ENCODE measurements at places on chromosomes 7 and 10. TPM values are rescaled to one million over a fixed set of nuclear protein-coding genes. Genes with fewer than 3 reads are reported as not detected.

DNA sequence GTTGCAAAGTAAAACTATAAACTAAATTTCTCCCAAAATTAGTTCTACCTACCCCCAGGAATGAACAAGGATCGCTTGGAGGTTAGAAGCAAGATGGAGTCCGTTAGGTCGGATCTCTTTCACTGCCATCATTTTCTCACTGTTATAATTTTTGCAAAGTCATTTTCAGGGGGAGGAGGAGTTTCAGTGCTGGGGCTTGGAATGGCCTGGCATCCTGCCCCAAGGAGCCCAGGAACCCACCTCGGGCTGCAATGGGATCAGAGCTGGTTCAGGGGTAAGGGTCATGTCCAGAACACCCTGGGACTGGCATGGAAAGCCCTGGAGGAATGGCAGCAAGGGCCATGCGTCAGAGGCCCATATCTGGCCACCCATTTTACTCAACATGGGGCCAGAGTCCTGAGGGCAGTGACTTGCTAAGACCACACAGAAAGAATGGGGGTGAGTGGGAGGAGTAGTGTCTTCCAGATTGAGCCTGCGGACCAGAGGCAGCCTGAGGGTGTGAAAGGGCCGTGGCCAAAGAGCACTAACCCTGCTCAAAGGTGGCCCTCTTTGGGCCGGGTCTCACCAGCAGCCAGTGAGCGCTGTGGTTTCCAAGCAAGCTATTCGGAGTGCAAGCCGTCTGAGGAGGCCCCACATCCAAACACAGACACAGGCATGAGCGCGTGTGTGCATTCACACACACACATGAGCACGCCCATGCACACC lies 31.8 kb downstream of the GPRIN2 start:
- DNase-seq: peak; percentile 31

- no peak for DNase-seq
Measured at GRCh38 chr7:114922026-114922651, at the start of gene MDFIC. TSS of gene MDFIC (plus strand) at chr7:114922094. CDS start at chr7:114923034, 940 bp downstream.

- no peak for DNase-seq
Measured at GRCh38 chr7:77796960-77797359, 1.3 kb downstream of the TMEM60 start.

- DNase-seq: no peak
Measured at GRCh38 chr10:91576096-91576545, 56.8 kb downstream of the PPP1R3C start.

DNA sequence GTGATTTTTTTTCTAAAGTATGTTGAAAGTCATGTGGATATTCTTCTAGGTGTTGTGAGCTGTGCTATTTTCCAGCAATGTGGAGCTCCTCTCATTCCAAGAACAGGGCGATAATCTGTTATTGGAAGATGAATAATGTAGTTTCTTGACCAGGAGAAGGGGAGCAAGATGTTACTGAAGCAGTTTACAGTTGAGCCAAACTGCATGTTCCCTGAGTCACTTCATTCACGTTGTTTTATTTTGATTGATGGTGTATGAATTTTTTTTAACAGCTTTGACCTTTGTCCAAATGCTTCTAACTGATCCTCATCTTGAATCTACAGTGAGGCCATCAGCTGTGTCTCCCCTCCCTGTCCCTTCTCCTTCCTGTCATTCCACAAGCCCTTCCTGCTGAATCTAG lies 277.1 kb upstream of the KLF6 start:
- no peak for DNase-seq

- no peak for DNase-seq
Measured at GRCh38 chr7:12731775-12732174, 44.3 kb downstream of the ARL4A start.

DNA sequence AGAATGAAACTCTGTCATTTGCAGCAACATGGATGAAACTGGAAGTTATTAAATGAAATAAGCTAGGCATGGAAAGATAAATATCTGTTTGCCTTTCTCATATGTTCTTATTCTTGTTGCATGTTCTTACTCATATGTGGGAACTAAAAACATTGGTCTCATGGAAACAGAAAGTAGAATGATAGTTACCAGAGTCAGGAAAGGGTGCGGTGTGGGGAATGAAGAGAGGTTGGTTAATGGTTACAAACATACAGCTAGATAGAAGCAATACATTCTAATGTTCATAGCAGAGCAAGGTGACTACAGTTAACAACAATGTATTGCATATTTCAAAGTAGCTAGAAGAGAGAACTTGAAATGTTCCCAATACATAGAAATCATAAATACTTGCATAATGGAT lies 105.1 kb downstream of the FAM107B start:
- DNase-seq: no peak

- DNase-seq: no peak
Measured at GRCh38 chr10:531541-531940, 157.9 kb downstream of the DIP2C start.

- DNase-seq: no peak
Measured at GRCh38 chr7:35729061-35729783, 34.3 kb upstream of the HERPUD2 start.

- no peak for DNase-seq
Measured at GRCh38 chr10:46267132-46267985, 19.4 kb upstream of the ANTXRL start.

DNA sequence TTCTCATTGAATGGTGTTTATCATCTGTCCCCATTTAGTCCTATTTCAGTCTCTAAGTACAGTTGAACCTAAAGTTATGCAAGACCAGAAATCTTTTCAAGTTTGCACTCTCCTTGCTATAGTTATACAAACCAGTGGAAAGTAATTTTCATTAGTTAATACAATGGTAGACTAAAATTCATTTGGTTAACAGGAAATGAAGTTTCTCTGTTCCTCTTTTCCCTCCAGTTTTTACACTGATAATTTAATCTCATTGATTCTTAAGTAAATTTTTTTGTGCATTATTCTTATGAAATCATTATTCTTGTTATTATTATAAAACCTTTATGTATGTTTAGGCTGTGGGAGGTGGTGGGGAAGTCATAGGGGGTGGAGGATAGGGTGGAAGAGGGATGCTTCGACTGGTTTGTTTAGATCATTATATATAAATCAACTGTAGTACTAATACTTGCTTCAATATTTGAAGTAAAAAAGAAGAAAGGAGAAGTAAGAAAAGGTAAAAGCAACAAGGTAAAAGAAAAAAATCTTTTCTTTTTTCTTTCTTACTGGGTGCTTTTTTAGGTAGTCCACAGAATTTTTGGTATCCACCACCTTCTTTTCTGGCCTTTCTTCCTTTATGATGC lies 104.1 kb downstream of the GPR85 start:
- DNase-seq: no peak

- no peak for DNase-seq
Measured at GRCh38 chr10:80155696-80156215, 23.2 kb downstream of the PLAC9 start.

DNA sequence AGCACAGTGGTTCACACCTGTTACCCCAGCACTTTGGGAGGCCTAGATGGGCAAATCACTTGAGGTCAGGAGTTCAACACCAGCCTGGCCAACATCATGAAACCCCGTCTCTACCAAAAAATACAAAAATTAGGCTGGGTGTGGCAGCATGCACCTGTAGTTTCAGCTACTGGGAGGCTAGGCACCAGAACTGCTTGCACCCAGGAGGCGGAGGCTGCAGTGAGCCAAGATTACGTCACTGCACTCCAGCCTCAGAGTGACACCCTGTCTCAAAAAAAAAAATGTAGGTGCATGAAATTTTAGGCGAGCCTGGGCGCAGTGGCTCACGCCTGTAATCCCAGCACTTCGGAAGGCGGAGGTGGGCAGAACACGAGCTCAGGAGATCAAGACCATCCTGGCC lies 9.6 kb downstream of the BCL7B start:
- DNase-seq: no peak

DNA sequence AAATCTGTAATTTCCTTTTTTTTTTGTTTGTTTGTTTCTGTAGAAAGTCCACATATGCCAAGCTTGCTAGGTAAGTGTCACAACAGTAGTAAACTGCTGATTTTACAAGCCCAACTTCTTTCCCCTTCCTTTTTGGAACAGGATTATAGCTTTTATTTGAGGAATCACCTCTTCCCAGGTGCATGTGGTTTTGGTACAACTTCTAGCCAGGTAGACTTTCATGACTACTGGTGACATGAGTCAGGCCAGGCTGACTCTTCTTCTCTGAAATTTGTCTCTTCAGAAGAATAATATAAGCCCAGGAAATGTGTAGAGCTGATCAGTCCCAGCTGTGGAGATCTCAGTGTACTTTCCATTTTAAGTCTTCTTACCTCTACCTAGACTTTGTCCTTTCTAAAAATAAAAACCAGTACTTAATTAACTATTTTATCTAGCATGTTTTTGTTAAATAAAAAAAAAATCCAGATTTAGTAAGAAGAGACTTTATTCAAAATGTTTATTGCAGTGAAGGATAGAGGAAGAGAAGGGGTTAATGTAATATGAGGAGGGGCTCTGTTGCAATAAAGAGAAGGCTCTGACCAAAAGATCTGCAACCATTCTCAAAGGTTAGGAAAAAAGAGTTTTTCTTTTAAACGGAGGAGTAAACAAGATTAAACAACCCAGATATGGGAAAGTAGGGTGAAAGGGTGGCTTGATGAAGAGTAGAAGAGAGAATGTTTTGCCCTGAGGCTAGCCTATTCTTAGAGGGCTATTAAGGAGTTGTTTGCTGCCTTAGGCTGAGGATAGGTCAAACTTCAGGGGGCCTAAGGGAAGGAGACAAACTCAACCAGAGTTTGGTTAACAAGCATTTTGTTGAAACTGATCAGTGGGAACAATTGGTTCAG lies 664.2 kb downstream of the SORCS1 start:
- DNase-seq: no peak

DNA sequence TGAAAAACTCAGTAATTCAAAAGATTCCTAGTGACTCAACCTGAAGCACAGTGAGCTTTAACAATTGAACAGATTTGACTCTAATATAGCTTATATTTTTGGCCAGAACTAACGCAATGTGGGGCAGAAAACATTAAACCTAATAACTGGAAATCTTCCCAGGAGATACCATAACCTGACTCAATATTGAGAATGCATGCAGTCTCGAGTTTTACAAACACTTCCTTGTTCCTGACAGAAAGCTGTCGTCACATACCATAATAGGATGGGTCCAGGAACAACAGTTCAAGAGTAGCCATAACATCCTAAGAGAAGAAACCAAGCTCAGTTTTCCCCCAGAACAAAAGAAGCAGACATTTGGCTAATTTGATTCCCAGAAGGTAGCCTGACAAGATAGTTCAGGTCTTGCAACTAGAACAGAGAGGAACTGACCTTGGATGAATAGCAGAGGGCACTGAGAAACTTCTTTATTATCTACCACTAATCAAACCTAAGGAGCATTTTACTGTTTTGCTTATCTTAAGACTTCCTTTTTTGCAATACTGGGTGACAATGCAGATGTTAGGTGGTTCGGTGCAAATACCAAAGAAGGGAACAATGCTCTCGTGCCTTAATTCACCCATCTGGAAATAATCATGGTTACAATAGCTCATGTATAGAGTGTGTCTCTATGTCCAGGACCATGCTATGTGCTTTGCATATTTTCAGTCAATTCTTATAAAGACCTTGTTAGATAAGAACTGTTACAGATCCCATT lies 38.6 kb upstream of the ACSL5 start:
- no peak for DNase-seq

- DNase-seq: no peak
Measured at GRCh38 chr10:50512743-50513416, 110.9 kb downstream of the SGMS1 start.

GRCh38 chr10:125592897-125593296 lies 90.1 kb downstream of the TEX36 start:
- no peak for DNase-seq

DNA sequence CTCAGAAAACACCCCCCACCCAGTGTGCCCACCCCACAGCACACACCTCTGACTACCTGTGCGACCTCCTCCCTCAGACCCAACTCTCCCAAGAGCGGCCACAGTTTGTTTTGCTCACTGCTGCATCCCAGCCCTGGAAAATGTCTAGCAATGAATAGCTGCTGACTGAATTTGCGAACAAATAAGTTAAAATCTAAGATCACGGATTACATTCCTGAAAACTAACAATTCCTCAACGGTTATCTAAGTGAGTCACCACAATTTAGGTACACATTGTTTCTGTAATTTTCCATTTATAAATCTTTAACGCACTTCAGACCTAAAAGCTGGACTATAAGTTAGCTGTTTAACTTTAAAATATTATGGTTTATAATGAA lies 235.2 kb downstream of the ZMYND11 start:
- no peak for DNase-seq

The GALNT17 gene
- polyA plus RNA-seq: not detected

The ZPBP gene
- not detected for polyA plus RNA-seq

The UPK3BL2 gene
- polyA plus RNA-seq: 6.1 TPM

The EPHA1 gene
- not detected for polyA plus RNA-seq

The CTBP2 gene
- polyA plus RNA-seq: 49.3 TPM

The LRIT1 gene
- not detected for polyA plus RNA-seq

The FXYD4 gene
- not detected for polyA plus RNA-seq

The CD36 gene
- polyA plus RNA-seq: 0.34 TPM

The LMOD2 gene
- polyA plus RNA-seq: not detected

Data from BJ (cell line).